HS-27A (cell line): ENCODE measurements at places on chromosomes 6 and 20.
A peak's percentile ranks its signal among the peaks of the same experiment; 100 is the strongest.

DNA sequence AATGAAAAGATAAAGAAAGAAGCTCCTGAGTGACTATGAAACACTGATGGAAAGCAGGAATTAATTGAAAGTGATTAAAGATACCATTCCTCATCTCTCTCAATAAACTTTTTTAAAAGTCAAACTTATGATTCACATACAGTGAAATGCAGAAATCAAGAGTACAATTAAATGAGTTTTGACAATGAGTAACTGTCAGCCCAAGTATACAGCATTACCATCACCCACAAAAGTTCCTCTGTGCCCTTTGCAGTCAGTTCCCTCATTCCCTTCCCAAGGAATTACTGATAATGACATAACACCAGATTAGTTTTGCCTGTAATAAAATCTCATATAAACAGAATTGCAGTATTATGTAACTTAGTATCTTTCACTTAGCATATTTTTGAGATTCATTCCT lies 44.5 kb downstream of the ATG5 start:
- no peak for DNase-seq

GRCh38 chr6:7424967-7425807 lies 35.6 kb downstream of the RIOK1 start:
- no peak for DNase-seq

DNA sequence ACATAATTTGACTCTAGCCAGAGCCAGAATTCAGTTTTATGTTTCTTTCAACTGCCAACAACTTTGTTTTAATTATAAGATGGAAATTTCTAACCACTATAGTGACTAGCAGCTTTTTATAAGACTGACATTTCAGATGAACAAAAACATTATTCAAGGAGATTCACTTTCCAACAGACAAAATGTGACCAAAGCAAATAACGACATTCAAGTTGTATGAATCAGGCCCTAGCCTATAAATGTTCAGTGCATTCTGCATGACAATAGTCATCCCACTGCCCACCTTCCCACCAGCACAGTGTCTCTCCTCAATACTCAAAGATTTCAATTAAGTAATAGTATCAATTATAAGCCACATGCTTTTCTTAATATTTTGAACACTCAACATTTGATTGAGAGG lies 200.7 kb downstream of the KHDC1L start:
- no peak for DNase-seq

- peak; percentile 77 for DNase-seq
Observed at GRCh38 chr6:10951675-10952282, 64.9 kb downstream of the SYCP2L start.

GRCh38 chr6:88163616-88164015 lies 2.5 kb downstream of the CNR1 start:
- DNase-seq = no peak

DNA sequence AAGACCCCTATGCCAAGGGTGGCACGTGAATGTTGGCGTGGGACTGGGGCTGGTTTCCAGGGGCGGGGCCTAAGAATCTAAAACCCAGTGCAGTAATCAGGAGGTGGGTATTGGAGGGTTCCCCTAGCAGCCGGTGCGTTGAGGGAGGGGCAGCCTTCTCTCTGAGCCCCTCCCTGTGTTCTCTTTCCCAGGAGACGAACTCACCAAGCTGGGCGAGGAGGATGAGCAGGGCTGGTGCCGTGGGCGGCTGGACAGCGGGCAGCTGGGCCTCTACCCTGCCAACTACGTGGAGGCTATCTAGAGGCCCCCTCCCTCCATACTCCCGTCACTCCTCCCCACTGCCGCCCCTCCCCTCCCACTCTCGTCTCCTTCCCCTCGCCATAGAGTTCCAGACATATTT lies 23.9 kb downstream of the SPDEF start:
- no peak for DNase-seq
